Right renal pelvis (tissue), 4 donors: ENCODE measurements at places on chromosomes 6 and 20. TPM values are rescaled to one million over a fixed set of nuclear protein-coding genes. Genes with fewer than 3 reads are reported as not detected.

DNA sequence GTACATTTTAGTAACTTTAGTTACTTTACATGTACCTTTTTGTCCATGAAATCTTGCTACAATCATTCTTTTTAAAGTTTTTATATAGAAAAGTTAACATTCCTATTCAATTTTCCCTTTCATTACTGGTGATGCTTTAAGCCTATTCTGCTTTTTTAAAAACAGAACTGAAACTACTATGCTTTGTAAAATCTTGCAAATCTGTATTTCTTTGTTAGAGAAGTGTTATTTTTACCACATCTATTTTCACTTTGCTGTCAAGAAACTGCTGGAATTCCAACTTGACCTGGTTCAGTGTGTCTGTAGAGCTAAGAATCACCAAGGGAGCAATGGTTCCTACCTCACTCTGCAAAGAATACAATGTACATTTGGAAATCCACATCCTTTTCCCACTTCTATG, 21.8 kb upstream of the SAMD5 start:
- DNase-seq, result no peak

DNA sequence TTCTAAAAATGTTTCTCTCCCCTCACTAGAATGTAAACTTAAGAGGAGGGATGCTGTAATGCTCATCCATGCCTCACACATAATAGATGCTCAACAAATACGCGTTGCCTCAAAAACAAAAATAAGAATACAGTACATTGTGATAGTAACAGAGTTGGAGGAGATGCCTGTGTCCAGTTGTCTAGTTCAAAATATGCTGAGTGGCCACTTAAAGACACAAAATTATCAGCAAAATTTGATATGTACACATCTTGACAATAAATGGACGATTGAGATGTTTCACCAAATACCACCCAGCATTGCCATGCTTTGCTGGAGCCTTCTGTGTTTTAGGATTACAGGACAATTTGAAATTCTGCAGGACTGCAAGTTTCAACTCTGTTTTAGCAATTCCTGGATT, 7.6 kb upstream of the EXOC2 start:
- DNase-seq, result no peak

Gene SNAP25
- 6.7 TPM for polyA plus RNA-seq

GRCh38 chr6:53795702-53796450, 1.1 kb downstream of the LRRC1 start:
- no peak for DNase-seq

Gene IPCEF1
- 8.9 TPM for polyA plus RNA-seq

DNA sequence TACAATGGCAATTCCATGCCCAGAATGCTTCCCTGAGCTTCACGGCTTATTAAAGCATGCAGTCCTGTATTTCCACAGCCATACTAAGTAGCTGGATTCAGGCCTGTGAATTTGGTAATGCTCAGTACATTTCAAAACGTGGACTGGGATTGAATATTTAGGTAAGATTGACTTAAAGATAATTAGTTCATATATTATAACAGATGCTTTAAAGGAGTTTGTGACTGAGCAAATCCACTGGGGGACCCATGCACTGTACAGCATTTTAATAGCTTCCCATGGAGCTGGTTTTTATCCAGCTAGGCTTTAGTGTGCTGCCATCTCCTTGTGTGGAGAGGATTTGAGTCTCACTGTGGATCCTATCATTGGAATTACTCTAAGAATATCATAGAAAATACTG, 420.9 kb upstream of the FLRT3 start:
- no peak for DNase-seq

DNA sequence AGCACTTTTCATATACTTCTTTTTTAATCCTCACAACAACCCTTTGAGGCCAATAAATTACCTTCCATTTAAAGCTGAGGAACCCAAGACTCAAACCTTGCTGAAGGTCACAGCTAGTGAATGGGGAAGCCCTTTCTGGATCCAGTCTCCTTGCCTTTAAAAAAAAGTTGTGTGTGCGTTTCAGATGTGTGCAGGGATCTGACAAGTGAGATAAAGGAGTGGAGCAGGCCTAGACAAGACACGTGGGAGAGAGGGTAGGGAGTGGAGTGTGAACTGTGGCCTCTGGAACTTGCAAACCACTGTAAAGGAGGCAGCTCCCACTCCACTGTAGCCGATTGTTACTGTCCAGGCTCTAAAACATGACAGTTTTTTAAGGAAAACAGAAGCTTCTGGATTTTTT, 1.9 kb downstream of the KLHL32 start:
- DNase-seq, result peak; percentile 11

GRCh38 chr20:63416631-63417030, 55.5 kb upstream of the CHRNA4 start:
- no peak for DNase-seq

- no peak for DNase-seq
Measured at GRCh38 chr6:54111341-54112045, at the start of gene MLIP. Gene MLIP (plus strand): TSS chr6:54111443. CDS start chr6:54111480, 37 bp downstream.

Gene GRIK2
- 16.9 TPM for polyA plus RNA-seq

Gene FABP7
- polyA plus RNA-seq, result 0.17 TPM

Gene SAPCD1
- polyA plus RNA-seq, result 9.2 TPM

Gene TAPBP
- polyA plus RNA-seq, result 31.8 TPM

Gene EMILIN3
- polyA plus RNA-seq, result 9.5 TPM
